Pulmonary artery endothelial cell (primary cell): ENCODE measurements at places on chromosomes 2 and 18.

DNA sequence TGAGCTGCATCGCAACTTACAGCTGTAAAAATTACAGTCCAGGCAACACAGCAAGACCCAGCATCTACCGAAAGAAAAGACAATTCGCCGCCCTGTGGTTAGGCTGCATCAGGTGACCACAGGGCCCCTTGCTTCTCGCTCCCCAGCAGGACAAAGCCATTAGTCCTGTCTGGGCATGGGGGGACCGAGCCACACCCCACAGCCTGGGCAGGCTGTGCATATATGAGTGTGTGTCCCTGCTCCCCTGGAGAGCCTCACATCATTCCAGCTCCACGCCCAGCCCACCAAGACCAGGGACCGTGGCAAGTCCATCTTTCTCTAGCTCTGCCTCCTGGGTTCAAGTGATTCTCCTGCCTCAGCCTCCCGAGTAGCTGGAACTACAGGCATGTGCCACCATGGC, 33.9 kb downstream of the SNORC start:
- DNase-seq: no peak

DNA sequence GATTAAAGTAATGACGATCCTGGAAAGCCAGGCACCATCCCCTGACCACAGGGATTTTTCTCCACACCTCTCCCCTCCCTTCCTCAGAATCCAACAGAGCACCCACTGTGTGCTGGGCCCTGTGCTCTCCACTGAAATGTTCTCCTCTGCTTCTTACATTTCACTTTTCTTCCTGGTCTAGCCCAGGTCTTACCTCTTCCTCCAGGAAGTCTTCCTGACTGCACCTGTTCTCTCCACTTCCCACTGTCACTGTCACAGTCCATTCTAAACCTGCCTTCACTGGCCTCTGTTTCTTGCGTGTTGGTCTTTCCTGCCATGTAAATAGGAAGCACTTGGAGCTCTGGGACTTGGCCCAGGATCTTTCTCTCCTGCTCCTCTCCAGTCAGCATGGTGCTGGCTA, 7.4 kb upstream of the NGEF start:
- DNase-seq: no peak

- DNase-seq: no peak
Measured at GRCh38 chr2:25453199-25453905, 111.6 kb upstream of the DNMT3A start.

- DNase-seq: peak; percentile 19
Measured at GRCh38 chr2:24886691-24887304, 33.2 kb downstream of the ADCY3 start.

- no peak for DNase-seq
Measured at GRCh38 chr2:239330836-239331235, 70.0 kb downstream of the HDAC4 start.

DNA sequence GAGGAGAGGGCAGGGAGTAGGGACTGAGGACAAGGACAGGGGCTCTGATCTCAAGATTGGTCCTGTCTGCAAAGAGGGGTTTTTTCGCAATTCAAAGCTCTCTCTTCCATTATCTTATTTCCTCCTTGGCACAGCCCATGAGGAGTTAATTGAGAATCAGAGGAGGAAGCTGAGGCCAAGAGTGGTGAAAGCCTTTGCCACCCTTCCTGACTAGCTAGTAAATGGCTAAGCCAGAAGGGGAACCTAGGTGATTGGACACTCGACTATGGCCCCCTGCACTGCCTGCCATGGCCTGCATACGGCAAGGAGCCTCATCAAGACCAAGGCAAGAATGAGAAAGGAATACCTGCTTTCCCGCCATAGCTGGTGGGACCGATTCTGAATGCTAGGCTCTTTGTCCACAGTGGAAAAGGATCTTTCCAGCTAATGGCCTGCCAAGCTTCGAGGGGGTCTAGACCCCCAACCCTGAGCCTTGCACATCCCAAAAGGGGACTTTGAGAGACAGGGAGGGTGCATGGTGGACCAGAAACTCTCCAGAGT, 237.9 kb downstream of the HAUS1 start:
- no peak for DNase-seq

GRCh38 chr2:17850151-17850550, 28.3 kb upstream of the KCNS3 start:
- no peak for DNase-seq

GRCh38 chr2:122061206-122061605, 305.8 kb downstream of the TSN start:
- no peak for DNase-seq

- no peak for DNase-seq
Measured at GRCh38 chr2:39215545-39215944, 28.2 kb downstream of the CDKL4 start.

- DNase-seq: no peak
Measured at GRCh38 chr2:118786746-118787145, 60.7 kb downstream of the EN1 start.

GRCh38 chr2:203185864-203186263, 53.0 kb upstream of the CYP20A1 start:
- DNase-seq: no peak

DNA sequence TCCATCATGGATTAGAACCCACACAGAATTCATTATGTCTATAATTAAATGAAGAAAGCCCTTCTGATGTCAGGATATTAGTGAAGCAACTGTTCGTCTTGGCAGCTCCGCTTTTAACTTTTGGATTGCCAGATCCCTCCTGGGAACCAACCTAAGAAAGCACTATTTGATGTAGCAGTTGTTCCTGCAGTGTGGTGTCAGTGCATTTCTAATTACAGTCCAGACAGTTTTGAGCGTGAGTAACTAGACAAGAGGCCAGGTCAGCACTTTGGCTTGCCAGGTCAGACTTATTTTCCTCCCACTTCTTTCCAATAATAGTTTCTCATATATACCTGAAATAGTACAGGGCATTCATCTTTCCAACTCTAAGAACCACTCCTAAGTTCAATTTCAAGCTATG, 13.8 kb downstream of the NRXN1 start:
- DNase-seq: no peak

DNA sequence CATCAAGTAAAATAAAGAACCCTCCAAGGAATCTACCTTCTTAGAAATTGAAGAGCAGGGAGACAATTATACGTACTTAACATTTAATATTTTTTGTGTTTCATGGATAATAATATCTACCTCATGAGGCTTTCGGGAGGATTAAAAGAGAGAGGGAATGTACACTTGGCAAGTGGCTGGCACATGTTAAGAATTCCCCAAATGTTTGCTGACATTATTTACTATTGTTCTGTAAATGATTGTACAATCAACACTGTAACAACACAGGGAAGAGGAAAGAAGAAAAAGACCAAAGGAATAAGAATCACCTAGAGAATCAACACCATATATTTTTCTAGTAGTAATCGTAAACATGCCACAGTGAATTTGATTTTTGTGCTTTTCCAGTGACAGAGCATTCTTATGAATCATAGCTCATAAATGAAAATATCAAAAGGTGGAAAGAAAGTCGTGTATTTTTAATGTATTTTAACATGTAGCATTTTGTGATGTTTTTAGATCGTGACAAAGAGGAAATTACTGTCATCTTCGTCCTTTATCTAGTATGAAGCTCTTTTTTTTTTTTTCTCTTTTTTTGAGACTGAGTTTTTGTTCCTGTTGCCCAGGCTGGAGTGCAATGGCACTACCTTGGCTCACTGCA, 67.3 kb downstream of the B3GNT2 start:
- no peak for DNase-seq
